ENCODE measurements at places on chromosomes 3 and 15. TPM values are rescaled to one million over a fixed set of nuclear protein-coding genes. Genes with fewer than 3 reads are reported as not detected.

CYP1A1 gene
- total RNA-seq = 0.30 TPM

DNA sequence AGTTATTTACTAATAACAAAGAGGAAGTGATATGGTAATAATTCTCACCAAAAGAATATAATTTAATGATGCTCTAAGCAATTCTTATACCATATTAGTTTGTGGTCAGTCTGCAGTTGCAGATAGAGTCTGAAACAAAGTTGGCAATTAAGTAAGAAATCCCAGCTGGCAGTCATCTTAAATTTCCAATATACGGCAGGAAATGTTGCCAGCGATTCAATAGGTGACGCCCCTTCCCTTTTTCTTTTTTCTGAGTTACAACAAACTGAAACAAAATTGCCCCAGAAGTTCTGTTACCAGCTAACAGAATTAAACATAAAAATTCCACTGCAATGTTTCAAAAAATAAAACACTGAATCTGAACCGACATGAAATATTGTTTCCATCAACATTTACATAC, 26.7 kb downstream of the LRRFIP2 start:
- no peak for DNase-seq

GRCh38 chr3:52851348-52851747, 16.5 kb upstream of the MUSTN1 start:
- no peak for DNase-seq

DNA sequence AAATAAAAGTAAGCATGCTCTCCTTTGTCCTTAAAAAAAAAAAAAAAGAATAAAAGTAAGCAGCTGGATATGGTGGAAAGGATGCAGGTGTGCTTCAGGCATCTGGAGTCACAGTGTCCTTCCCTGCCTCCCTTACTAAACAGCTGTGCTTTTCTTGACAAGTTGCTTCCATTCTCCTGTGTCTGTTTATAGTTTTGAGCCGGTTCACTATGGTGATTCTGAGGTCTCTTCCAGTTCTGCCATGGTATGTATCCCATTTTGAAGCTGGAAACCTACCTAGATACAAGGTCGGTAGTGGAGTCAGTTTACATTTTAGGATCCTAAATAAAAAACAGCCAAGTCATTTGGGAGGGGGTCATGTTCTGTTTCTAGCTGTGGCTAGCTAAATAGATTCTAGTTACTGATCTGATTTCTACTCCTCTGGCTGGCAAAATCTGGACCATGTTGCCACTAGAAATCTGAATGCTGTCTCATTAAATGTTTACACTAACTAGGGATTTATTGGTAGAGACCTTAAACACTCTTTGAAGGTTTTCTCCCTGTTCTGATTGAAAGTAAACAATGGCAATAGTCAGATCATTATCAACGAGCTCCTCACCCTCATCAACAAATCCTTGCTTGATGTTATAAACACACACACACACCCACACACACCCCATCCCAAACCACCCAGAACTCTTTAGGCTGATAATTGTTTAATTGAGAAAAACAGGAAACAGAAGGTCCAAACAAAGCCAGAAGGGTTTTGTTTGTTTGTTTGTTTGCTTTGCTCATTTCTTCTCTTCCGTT, 7.9 kb downstream of the TNFSF10 start:
- no peak for DNase-seq

HAPLN3 gene
- total RNA-seq = 9.8 TPM

MEGF11 gene
- total RNA-seq = not detected

DNA sequence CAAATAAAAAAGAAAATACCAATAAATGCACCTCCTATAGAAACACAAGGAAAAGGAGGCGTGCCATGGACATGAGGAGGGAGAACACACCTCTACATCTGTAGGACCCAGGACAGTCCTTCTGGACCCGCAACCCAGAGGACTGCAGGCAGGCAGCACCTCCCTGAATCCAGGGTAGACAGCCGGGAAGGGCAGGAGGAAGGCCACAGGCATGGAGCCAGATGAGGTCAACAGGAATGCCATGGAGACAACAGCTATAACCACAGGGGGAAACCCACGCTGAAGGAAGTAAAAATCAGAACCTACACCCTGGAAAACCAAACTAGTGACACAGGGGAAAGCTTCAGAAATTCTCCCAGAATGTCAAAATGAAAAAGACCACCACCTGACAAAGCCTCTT, 248.8 kb upstream of the NSMCE3 start:
- no peak for DNase-seq

- DNase-seq = no peak
Observed at GRCh38 chr3:143380449-143380848, 260.9 kb downstream of the CHST2 start.

RYR3 gene
- 0.54 TPM for total RNA-seq

GRCh38 chr15:80586161-80586560, 108.9 kb upstream of the ABHD17C start:
- no peak for DNase-seq

SLC22A14 gene
- total RNA-seq = 0.24 TPM

IL5RA gene
- 0.40 TPM for total RNA-seq

FYTTD1 gene
- total RNA-seq = 87.5 TPM

DNA sequence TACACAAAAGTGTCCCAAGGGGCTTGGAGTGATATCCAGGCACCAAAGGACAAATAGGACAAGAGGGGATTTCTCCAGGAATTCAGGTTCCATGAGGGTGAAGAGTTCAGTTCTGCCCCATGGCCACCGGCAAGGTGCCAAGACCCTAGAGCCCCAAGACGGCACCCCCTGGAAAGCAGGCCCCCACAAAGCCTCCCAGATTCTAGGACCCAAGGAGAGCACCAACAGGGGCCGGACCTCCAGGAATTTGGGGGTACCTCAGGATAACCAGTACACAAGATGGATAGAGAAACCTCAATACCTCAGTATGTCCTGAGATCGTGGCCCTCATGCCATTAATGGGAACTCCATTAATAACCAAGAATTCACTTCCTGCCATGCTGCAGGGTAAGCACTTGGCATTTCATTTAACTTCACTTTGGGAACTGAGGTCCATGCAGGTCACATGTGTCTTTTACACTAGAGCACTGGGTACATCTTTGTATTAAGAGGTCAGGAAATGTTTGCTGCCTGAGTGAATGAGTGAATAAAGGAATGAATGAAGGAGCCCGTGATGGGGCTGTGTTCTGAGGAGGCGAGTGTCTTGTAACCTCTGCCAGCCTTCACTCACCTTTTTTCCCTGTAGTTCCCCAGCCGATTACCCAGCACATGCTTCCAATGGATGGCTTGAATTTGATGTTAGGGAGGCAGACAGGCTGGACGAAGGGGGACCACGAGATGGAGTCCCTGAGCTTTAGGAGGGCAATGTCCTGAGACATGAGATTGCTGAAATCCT, 15.5 kb upstream of the PRSS50 start:
- peak; percentile 66 for DNase-seq

- no peak for DNase-seq
Observed at GRCh38 chr15:48550822-48551525, 94.5 kb downstream of the FBN1 start.

DNA sequence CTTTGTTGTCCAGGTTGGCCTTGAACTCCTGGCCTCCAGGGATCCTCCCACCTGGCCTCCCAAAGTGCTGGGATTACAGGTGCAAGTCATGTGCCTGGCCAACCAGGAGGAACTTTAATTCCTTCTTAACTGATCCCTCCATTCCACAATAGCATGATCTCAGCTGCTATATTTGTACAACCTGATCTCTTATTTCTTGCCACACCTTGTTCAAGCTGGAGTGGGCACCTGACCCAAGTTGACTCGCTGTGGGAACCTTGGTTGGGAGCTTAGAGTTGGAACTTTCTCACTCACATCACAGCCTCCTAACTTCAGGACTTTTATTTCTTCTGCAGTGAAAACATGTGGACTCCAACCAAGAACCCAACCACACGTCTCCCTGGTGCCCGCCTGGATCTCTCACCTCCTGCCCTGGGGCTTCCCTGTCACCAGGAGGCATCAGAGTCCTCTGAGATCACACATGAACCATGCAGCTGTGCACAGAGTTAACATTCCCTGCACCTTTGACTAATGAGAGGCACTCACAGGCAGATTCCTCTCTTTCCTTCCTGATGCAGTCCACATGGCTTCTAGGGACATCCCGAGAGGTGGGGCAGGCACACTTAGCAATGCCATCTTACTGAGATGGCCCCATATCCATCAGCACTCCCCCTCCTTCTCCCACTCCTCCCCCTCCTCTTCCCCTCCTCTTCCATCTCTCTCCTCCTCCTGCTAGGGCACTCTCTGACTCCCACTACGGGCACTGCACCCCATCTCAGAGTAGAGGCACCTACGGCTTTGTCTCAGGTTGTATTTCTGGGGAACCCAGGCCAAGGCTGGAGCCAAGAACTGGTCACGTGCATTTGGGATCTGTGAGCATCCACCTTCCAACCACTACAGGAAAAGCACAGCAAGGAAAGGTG, 9.7 kb upstream of the CYFIP1 start:
- DNase-seq = no peak

GRCh38 chr3:111967068-111967467, 11.8 kb upstream of the ABHD10 start:
- DNase-seq = no peak

DNA sequence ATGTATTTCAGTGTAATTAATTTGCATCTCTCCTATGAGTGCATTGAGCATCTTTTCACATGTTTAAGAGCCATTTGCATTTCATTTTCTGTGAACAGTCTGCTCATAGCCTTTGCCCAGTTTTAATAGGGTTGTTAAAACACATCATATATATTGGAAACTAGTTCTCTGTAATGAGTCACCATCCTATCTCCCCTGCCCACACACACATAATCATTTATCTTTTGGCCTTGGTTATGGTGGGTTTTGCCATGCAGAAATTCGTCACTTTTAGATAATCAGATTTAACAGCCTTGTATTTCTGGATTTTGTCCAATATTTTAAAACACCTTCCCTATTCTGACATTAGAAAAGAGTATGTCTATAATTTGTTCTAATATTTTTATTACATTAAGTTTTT, 11.9 kb upstream of the CHRM5 start:
- DNase-seq = no peak

DNASE1L3 gene
- 0.67 TPM for total RNA-seq

CLDN18 gene
- total RNA-seq = not detected

DNA sequence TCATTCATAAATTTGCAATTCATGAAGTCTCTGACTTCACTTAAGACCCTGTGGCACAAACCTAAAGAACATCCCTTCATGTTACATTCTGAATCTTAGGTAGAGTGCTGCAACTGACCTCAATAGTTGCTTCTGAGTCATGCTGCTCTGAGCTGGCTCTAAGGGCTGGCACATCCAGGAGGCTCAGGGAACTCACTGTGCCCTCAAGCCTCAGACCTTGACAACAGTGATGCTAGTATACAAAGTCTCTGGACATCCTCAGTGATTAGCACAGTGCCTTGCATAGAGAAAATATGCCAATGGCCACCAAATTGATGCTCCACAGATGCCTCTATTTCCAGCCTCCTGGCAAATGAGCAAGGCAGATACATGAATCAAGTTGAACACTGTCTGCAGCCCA, 740.9 kb upstream of the LMCD1 start:
- no peak for DNase-seq

- no peak for DNase-seq
Observed at GRCh38 chr3:89740080-89740880, 632.9 kb downstream of the EPHA3 start.

C3orf52 gene
- 5.1 TPM for total RNA-seq

DNA sequence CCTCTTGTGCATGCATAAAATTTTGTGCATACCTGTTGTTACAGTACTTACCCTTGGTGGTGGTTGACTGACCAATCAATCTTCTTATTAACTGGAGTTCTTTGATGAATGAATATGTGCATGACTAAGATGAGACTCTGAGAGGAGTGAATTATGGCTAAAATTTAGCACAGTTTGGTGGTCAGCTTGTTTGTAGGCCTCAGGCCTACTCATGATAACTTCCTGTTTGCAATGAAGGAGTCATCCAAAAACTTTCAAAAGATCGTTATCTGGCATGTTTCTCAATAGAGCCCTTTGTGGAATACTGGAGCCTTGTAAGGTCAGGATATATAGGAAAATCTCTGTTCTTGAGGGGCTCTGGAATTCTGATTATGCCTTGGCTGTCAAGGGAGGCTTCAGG, 66.5 kb downstream of the LEKR1 start:
- no peak for DNase-seq
